ENCODE measurements at places on chromosomes 3 and 15.

DNA sequence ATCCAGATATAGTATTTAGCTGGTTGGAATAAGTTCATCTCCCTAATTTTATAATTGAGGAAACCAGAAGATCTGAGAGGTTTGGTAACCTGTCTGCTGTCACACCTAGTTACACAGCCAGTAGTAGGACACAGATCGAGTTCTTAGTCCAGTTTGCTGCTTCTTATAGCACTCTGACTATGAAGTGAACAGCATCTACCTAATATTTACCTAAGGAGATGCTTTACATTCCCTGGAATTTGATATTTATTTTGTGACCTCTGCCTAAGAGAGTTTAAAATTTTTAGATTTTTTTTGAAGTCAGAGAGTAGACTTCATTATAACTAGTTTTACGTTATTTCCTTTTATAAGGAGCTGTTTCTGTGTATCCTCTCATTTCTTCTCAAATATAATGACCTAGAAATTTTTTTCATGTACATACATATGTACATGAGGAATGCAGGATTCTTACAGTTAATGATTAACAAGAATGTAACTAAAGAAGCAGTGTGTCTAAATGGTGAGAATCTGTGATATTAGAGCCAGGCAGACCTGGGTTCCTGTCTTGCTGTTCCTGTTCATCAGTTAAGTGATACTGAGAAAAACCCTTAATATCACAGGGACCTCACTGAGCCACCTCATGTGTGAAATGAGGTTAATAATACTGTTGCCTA lies 4.3 kb downstream of the ARHGEF26 start:
- DNase-seq = no peak

DNA sequence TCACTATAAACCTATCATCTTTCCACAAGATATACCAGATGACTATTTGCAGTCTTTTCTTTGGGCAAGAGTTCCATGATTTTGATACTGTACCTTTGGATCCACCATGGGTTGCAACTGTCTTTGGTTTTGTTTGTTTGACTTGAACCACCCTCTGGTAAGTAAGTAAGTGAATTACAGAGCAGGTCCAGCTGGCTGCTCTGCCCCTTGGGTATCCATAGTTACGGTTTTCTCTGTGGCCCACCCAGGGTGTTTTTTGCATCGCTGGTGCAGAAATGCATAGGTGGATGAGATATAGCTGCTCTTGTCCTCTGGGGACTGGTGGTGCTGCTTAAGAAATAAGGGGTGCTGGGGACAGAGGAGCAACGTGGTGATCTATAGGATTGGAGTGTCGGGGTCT lies 33.8 kb downstream of the CHDH start:
- peak; percentile 6 for DNase-seq

DNA sequence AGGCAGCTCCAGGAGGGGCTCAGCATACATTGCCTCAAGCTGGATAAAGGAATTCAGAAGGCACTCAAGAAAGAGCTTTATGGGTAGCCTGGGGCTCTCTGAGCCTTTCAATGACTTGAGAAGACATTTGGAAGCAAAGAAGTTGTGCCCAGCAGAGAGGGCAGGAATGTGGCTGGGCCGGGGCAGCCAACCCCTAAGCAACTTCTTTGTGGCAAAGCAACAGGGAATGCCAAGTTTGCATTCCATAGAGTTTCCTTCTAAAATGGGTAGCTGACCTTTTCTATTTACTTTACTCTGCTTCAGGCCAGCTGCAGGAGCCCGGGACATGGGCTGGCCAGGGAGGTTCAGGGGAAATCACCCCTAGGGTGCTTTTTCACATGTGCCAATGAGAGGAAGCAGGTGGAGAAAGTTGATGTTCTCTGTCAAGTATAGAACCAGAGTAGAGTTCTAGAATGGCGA lies 45.6 kb downstream of the CCDC12 start:
- DNase-seq = no peak

DNA sequence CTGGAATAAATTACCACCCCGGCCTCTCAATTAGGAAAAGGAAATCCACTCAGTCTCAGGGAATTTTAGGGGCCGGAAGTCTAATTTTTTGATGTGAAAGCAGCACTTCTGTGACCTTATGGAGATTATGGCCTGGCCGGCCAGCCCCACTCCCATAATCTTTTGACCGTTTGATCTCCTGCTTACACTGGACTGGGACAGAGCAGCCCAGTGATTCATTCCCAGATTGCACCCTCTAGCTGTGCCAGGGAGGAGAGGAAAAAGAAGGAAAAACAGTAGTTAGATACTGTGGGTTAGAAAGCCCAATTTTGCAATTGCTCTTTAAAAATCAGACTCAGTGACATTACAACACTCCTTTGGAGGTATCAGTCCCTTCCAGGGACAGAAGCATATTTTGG lies 32.4 kb downstream of the GJD2 start:
- DNase-seq = no peak

- no peak for DNase-seq
Measured at GRCh38 chr15:22780267-22780666, 6.2 kb upstream of the NIPA1 start.

- no peak for DNase-seq
Measured at GRCh38 chr3:177811835-177812234, 614.6 kb upstream of the TBL1XR1 start.

Measured in activated CD4-positive, alpha-beta memory T cell treated with anti-CD3 and anti-CD28 coated beads for 36 hours (primary cell).